NB4 (cell line): ENCODE measurements at places on chromosomes 3 and 15.

DNA sequence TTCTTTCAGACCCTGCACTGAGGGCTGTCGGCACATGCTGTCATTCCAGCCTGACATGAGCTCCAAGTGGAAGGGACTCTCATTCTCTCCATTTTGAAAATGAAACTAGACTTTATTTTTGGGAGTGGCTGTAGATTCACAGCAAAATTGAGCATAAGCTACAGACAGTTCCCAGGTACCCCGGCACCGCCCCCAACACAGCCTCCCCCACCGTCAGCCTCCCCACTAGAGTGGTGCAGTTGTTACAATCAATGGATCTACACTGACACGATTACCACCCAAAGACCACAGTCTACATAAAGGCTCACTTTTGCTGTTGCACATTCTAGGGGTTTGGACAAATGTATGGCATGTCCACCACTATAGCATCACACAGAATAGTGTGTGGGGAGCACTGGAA, 29.5 kb upstream of the FGD5 start:
- no peak for DNase-seq

- peak; percentile 57 for DNase-seq
These were observed 9.7 kb downstream of the PLA2G4D start for GRCh38 chr15:42084465-42085235.

GRCh38 chr15:63288342-63288741, 10.9 kb downstream of the APH1B start:
- no peak for DNase-seq

DNA sequence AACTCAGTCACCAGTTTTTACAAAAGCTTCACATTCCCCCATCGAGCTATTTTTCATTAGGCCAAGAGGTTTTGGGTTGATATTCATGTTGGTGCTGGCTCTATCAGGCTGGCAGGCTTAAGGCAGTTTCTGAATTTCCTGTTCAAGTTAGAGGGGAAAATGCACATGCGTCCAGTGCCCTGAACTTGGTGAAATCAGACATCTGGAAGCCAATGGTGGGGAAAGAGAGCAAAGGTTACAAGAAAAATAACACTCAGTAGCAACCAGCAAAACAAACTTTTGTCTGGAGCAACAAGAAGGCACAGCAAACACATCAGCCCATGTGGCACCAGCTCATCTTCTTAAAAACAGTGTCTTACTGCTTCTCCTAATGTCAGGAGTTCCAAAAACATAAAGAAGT, 155.6 kb upstream of the TSC22D2 start:
- no peak for DNase-seq

GRCh38 chr3:40801284-40801741, 276.6 kb downstream of the ZNF621 start:
- DNase-seq: no peak

GRCh38 chr15:99476413-99477222, 89.2 kb upstream of the MEF2A start:
- DNase-seq: peak; percentile 96

GRCh38 chr15:48147358-48147757, 26.6 kb downstream of the SLC24A5 start:
- no peak for DNase-seq

- no peak for DNase-seq
These were observed 289.5 kb upstream of the RGMA start for GRCh38 chr15:93378558-93378957.

- no peak for DNase-seq
These were observed 4.2 kb upstream of the CHL1 start for GRCh38 chr3:192215-192929.

DNA sequence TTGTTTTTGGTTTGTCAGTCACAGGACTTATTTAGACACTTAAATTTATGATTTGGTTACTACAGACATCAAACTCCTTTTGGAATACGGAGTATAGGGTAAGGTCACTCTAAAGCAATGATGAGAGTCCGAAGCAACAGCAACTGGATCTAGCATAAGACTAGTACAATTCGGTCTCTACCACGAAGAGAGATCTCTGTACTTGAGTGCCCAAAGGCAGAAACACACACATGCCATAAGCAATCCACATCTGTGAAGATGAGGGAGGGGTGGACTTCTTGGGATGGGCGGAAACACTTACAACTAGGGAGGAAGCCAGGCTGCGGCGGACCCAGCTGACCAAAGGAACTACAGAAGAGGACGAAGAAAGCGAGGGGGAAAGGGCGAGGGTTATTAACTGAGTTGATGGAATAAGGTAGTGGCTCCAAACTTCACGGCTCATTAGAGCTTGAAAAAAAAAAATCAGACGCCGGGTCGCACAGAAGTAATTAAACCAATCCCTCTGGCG, 595 bp downstream of the DPH6 start:
- peak; percentile 67 for DNase-seq

- no peak for DNase-seq
These were observed 11.7 kb upstream of the ZNF280D start for GRCh38 chr15:56744701-56745683.
